CD14-positive monocyte (primary cell): ENCODE measurements at places on chromosomes 5 and 9. TPM values are rescaled to one million over a fixed set of nuclear protein-coding genes. Genes with fewer than 3 reads are reported as not detected.

DNA sequence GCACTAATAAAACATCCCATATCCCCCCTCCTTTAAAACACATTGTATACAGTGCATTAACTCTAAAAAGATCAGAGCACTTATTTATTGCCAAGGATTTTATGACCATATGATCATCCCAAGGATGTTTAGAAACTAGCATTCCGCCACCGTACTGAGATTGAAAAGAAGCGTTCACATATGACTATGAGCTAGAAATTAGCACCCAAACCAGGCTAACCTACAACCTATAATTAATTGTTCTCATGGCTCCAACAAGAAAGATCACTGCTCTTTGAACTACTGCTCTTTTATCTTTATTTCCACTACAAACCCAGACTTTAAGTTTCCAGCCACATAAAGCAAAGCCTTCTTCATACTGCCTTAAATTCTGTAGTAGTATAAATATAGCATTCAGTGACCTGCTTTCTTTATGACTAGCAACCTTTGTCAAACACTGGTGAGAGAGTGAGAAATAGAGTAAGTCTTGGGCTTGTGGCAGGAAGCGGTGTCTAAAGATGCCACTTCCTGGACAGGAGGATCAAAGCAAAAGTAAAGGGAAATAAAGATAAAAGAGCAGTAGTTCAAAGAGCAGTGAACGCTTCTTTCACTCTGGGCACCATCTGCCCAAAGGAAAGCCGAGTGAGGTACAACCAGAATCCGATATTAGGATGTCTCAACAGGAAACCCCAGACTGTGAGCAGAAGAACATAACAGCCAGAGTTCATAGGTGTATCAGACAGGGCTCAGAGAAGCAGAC, 151.1 kb upstream of the ERCC6L2 start:
- no peak overlapping the region for H3K27ac ChIP-seq
- no peak overlapping the region for H3K4me3 ChIP-seq
- H3K36me3 ChIP-seq: no peaks in the 10 kb centered on the region
- no peaks in the 10 kb centered on the region for H3K27me3 ChIP-seq
- DNase-seq: no peak
- no peaks in the 10 kb centered on the region for H3K4me1 ChIP-seq

ADAMTS12 gene
- polyA plus RNA-seq: not detected in 2 replicates

DNA sequence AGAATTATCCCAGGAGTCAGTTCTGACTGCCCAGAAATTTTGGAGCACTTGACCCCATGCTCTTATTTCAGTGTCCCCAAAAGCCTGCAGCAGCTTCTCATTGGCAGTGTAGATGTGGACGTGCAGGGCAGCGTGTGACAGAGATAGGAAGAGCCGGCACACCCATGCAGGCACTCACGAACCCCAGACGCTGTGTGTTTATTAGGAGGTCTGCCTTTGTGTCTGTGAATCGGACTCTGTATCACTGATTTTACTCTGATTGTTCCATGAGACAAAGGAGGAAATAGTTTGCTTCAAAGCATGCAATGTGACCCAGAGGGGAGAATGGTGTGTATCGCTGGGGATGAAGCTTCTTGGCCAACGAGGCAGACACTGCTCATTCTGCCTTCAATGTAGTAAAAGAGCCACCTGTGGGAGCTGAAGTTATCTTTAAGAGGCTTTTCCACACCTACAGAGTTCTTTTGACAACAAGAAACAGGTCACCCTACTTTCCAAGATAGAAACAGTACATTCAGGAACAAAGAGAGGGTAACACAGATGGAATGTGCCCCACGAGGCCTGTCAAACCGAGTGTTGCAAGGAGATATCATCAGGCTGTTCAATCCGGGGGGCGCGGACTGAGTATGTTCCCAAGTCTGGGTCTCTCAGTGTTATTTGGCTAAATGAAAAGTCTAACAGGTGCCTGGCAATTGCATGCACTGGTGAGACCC, 224.0 kb downstream of the NTRK2 start:
- no peak for DNase-seq
- no peaks in the 10 kb centered on the region for H3K36me3 ChIP-seq
- no peaks in the 10 kb centered on the region for H3K4me1 ChIP-seq
- H3K4me3 ChIP-seq: no peak overlapping the region

DNA sequence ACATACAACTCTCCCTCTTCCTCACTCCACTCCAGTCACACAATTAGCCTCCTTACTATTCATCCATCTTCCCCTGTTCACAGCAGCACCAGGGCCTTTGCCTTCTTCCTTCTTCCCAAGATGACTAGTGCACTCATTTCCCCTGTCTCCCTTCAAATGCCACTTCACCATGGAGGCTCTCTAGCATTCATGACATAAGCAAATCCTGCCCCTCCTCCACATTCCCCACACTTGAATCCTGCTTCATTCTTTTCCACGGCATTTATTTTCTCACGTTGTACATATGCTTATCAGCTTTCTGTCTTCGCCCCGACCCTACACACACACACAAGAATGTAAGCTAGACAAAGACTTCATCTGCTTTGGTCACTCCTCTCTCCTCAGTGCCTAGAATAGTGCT, 133.3 kb downstream of the CDK5RAP2 start:
- DNase-seq: no peak
- H3K4me1 ChIP-seq: peaks cover 19% of the 10 kb centered on the region
- no peak overlapping the region for H3K4me3 ChIP-seq
- H3K27me3 ChIP-seq: no peaks in the 10 kb centered on the region

DNA sequence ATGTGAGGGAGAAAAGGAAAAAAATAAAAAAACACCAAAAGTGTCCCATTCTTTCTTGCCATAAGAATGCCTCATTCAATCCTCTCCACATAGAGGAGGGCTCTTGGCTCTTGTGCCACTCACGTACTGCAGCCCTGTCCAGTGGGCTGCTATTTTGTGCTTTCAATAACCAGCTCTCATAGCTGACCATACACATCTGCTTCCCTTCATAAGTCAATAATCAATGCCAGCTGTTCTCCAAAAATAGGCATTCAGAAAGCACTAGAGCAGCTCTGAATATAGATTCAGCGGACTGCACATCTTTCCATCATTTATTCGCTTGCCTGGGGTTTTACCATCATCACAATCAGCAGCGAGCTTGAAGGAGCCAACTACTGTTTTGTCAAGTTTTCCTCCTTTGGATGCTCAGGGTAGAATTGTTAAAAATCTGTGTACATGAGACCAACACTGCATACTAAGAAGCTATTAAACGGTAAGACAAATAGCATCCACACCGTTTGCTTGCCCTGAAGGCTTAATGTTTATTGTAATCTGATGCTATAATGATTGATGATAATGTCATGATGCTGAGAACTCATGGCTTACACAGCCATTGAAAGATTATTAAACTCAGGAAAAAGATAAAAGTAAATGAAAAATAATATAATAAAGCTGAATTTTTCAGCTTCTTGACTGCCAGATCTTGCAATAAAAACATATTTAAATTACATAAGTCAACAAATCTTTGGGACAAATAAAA, 80.0 kb downstream of the OXCT1 start:
- H3K27ac ChIP-seq: no peak overlapping the region
- no peaks in the 10 kb centered on the region for H3K36me3 ChIP-seq
- no peak for DNase-seq

DNA sequence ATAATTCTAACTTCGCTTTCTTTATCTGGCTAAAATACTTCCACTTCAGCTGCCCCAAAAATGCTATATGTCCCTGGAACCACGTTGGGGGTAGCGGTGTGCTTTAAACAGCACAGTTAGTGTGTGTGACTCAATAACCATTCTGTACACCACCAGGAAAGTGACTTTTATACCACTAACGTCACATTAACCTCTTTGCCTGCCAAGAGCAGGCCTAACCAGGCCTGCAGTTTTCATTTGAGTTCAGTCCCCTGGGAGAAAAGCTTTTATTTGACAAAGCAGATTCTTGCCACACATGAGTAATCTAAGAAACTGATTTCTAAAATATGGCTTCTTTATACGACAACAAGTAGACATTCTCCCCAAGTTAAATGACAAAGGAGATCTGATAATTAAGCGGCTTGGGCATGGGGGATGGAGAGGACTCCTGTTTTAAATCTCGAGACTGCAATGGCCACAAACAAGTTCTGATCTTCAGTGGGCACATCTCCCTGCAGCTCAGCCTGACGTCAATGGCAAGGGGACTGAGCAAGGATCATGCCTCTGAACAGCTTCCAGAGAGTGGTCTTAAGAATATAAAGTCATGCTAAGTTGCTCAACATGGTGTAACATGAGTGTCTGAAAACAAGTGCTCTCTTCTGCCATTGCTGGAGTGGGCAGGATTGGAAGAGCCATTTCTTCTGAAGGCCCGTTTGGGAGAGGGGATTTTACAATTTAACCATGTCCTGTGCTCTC, 91.8 kb downstream of the GLIS3 start:
- no peaks in the 10 kb centered on the region for H3K27me3 ChIP-seq
- H3K36me3 ChIP-seq: no peaks in the 10 kb centered on the region
- no peaks in the 10 kb centered on the region for H3K4me1 ChIP-seq
- no peak overlapping the region for H3K4me3 ChIP-seq
- DNase-seq: no peak

GRCh38 chr5:58764199-58764598, 181.3 kb downstream of the RAB3C start:
- no peak for DNase-seq
- H3K4me3 ChIP-seq: no peak overlapping the region
- H3K4me1 ChIP-seq: peaks cover 15% of the 10 kb centered on the region
- no peak overlapping the region for H3K27ac ChIP-seq

SPTAN1 gene
- 6.2 TPM for polyA plus RNA-seq
